ENCODE measurements at places on chromosomes 2 and 18. TPM values are rescaled to one million over a fixed set of nuclear protein-coding genes. Genes with fewer than 3 reads are reported as not detected.
A peak's percentile ranks its signal among the peaks of the same experiment; 100 is the strongest.

Gene CROCC2
- not detected for polyA plus RNA-seq

Gene STPG4
- not detected for polyA plus RNA-seq

- peak; percentile 33 for DNase-seq
Observed at GRCh38 chr2:219175928-219176817, 552 bp downstream of the CNPPD1 start.

GRCh38 chr2:222823183-222823930 lies 37.5 kb upstream of the ACSL3 start:
- no peak for DNase-seq

DNA sequence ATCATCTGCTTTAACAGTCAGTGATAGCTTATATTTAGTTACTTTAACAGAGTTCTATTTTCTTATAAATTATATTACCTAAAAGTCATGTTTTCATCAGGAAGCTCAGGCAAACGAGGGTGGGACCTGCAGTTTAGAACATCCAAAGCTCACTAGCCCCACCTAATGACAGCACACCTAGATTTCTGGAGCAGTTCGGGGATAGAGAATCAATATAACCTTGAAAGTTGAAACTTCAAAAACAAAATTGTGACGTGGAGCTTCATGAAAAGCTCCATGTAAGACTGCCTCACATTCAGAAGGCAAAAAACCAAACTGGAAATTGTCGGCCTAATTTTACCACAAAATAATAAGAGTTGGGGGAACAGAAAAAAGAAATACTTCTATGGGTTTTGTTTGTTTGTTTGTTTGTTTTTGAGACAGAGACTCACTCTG lies 185.9 kb upstream of the CCDC150 start:
- DNase-seq: peak; percentile 17

DNA sequence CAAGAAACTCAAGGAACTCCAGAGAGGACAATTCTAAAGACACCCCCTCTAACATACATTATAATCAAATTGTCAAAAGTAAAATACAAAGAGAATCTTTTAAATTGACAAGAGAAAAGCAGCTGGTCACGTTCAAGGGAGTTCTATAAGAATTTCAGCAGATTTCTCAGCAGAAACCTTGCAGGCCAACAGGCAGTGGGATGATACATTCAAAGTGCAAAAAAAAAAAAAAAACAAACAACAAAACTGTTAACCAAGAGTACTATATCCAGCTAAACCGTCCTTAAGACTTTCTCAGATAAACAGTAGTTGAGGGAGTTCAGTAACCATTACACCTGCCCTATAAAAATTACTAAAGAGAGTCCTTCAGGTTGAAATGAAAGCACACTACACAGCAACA lies 33.9 kb downstream of the CCDC138 start:
- no peak for DNase-seq

GRCh38 chr18:48003426-48004349 lies 73.2 kb upstream of the SMAD2 start:
- peak; percentile 23 for DNase-seq
